Skin of body (tissue), 3 donors: ENCODE measurements at places on chromosomes 1 and 21. TPM values are rescaled to one million over a fixed set of nuclear protein-coding genes. Genes with fewer than 3 reads are reported as not detected.

The C8A gene
- not detected for total RNA-seq

The ELF3 gene
- 14.0 TPM for total RNA-seq

The IL12RB2 gene
- 2.2 TPM for total RNA-seq

The NTPCR gene
- 11.4 TPM for total RNA-seq

The IVL gene
- 71.5 TPM for total RNA-seq

The TRABD2B gene
- 1.5 TPM for total RNA-seq

The CKS1B gene
- total RNA-seq = 43.1 TPM

The PPFIA4 gene
- 4.2 TPM for total RNA-seq

The TTC39A gene
- 4.9 TPM for total RNA-seq

The CCDC27 gene
- total RNA-seq = not detected

The IFI44 gene
- total RNA-seq = 14.5 TPM

The CASQ2 gene
- total RNA-seq = 67.2 TPM

The PCBP3 gene
- total RNA-seq = 3.4 TPM

The TAF5L gene
- total RNA-seq = 11.1 TPM

The CRYBG2 gene
- total RNA-seq = 15.4 TPM

The FCRL6 gene
- 0.49 TPM for total RNA-seq

The CD5L gene
- 0.39 TPM for total RNA-seq

The TGFB2 gene
- total RNA-seq = 32.0 TPM

The ATP1A2 gene
- total RNA-seq = 20.7 TPM

The NID1 gene
- total RNA-seq = 85.2 TPM

The OR2M3 gene
- total RNA-seq = not detected

The CXADR gene
- 44.4 TPM for total RNA-seq

The RTCA gene
- total RNA-seq = 23.7 TPM

The ZSWIM5 gene
- total RNA-seq = 0.79 TPM

The DOP1B gene
- total RNA-seq = 11.9 TPM

The SPOCD1 gene
- 0.39 TPM for total RNA-seq

The CYP2J2 gene
- 10.1 TPM for total RNA-seq

The TNNT2 gene
- total RNA-seq = 9.7 TPM

The RGS8 gene
- total RNA-seq = not detected

The AJAP1 gene
- 0.30 TPM for total RNA-seq

The POU3F1 gene
- 3.6 TPM for total RNA-seq

The ZYG11A gene
- 0.30 TPM for total RNA-seq

The CAPN9 gene
- total RNA-seq = 0.49 TPM

The S100A7A gene
- total RNA-seq = 0.30 TPM

The C1orf87 gene
- total RNA-seq = 0.20 TPM

The MROH9 gene
- 0.10 TPM for total RNA-seq

The GSTM1 gene
- not detected for total RNA-seq

The GUK1 gene
- total RNA-seq = 146 TPM

The RNU1-3 gene
- 34,682 TPM for total RNA-seq

The FUCA1 gene
- total RNA-seq = 20.0 TPM

The CDCA8 gene
- total RNA-seq = 3.3 TPM

The OVAAL gene
- total RNA-seq = not detected

The ERG gene
- 11.9 TPM for total RNA-seq

The OR10Z1 gene
- total RNA-seq = not detected

The VCAM1 gene
- total RNA-seq = 55.3 TPM

The TRIM46 gene
- total RNA-seq = 0.20 TPM

The NR1I3 gene
- total RNA-seq = not detected
